ENCODE measurements at places on chromosomes 4 and X.

- DNase-seq = no peak
These were observed 16.7 kb downstream of the CLDN34 start for GRCh38 chrX:9983846-9984245.

DNA sequence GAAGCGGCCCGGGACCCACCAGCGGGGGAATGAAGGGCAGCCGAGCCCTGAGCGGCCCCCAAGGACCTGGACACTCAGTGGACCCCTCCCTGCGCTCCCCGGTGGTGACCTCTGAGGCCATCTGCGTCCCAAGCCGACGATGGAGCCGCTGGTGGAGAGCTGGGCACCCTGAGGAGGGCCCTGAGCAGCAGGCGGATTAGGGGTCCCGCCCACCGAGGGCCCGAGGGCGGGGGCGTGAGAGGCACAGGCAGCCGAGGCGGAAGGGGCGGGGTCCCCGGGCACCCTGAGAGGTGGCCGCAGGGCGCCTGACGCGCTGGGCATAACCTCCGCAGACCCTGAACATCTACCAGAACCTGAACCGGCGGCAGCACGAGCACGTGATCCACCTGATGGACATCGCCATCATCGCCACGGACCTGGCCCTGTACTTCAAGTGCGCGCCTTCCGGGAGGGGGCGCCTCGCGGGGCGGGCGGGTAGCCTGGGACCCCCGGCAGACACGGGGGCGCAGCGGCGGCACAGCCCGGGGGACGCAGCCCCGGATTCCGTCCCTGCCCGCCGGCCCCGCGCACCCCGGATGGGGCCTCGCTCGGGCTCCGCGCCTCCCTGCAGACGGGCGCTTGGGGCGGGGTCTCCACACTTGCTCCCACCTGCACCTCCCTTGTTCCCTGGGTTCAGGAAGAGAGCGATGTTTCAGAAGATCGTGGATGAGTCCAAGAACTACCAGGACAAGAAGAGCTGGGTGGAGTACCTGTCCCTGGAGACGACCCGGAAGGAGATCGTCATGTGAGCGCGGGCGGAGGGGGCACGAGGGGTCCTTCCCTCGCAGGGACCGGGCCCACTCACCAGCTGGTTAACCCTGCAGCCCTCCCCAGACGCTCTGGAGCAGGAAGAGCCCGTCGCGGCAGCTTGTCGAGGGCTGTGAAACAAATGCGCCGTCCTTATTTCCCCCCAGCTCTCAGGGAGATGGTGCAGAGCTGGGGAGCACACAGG is 10.3 kb downstream of the ATP5ME start:
- peak; percentile 72 for DNase-seq

DNA sequence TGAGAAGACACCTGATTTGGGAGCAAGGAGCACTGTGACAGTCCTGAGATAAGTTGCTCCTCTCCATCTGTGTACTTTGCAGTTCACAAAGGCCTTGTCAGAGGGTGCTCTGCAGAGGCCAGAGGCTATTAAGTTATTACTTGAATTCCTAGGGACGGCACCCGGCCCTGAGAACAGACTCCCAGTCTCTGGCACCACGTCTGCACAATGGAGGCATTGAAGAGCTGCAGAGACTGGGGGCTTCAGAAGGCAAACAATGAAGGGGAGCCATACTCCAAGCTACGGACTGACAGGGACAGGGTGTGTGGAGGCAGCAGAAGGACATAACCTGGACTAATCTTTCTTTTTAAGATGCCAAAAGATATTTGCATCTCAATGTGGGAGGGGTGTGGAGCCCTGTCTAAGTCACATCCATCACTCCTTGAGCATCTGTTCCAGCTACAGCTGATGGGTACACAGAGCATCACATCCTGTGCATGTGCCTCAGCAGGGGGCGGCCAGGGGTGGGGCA is 11.5 kb downstream of the RASGEF1B start:
- no peak for DNase-seq

- no peak for DNase-seq
These were observed 43.4 kb downstream of the NKX6-1 start for GRCh38 chr4:84455697-84456096.

GRCh38 chr4:140186651-140187315 is 32.8 kb upstream of the MAML3 start:
- DNase-seq = no peak

DNA sequence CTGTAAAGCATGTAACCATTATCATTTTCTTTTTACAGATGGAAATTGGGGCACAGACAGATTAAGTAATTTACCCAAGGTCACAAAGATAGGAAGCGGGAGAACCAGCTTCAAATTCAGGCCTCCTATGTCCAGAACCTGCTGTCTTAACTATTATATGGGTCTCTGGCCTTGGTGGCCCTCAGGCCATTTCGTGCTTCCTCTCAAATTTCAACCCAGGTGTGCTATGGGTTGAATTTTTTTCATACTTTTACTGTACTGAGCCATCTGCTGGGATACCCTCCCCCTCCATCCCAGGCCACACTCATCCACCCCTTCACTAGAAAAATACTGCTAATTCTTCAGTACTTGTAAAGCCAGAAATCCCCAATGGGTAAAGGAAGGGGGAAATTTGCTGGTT is 42.3 kb downstream of the KLF3 start:
- no peak for DNase-seq

DNA sequence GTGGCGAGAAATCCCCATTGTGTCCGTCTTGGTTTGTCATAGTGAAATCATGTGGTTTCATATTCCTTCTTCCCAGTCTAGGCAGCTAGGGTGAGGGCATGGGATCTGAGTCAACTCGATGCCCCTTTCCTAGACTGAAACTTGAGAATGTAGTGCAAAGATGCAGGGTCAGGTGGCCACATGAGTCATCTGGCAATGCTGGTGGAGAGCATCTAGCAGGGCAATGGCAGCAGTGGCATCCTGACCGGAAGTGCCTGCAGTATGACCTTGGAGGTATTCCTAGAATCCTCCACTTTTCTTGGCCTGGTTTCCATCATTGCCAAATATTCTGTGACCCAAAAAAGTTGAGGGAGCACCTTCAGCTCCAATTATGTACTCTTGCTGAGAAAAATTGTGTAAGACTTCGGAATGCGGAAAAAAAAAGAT is 39.1 kb upstream of the TMEM184C start:
- DNase-seq = no peak

GRCh38 chrX:47189906-47190305 is 3.7 kb upstream of the UBA1 start:
- DNase-seq = no peak

DNA sequence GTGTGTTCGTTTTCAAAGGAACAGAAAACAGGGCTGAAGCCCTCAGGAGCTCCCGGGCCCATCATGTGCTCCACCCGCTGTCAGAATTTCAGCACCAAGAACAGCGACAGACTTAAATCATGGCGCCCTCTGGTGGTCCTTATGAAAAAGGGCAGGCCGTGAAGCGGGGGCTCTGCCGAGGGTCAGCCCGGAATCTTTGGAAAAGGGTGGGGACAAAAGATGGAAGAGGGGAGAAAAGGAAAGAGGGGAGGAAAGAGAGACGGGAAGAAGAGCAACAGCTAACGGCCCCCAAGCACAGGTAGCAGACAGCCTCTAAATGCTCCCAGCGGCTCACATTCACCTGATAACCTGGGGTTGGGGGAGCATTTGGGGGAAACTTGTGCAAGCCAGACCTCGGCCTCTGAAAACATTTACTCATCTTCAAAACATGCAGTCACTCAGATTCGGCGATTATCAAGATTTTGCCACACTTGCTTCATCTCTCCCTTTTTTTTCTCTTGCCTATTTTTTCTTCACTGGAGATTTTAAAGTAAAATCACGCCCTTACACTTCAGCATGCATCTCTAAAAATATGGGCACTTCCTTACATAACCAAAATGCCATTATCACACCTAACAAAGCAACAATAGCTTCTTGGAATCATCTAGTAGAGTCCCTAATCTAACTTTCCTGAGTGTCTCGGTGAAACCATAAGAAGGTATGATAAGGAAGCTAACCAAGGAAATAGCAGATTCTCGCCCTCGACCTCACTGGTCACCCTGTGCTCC is 28.1 kb upstream of the MAN2B2 start:
- peak; percentile 51 for DNase-seq

All from effector memory CD8-positive, alpha-beta T cell (primary cell).